ENCODE measurements at places on chromosomes 2 and 18. TPM values are rescaled to one million over a fixed set of nuclear protein-coding genes. Genes with fewer than 3 reads are reported as not detected.

GRCh38 chr2:145800151-145801091 lies 1280.5 kb upstream of the ZEB2 start:
- DNase-seq, result peak; percentile 40

The SKA1 gene
- total RNA-seq, result 2.6 TPM

GRCh38 chr2:40279001-40279400 lies 172.9 kb downstream of the SLC8A1 start:
- DNase-seq, result no peak

- DNase-seq, result peak; percentile 9
These were observed 404.3 kb upstream of the VWC2L start for GRCh38 chr2:214006601-214007000.

All from astrocyte (in vitro differentiated cells and primary cell).